Right renal cortex interstitium (tissue), 3 donors: ENCODE measurements at places on chromosomes 3 and 15.
A peak's percentile ranks its signal among the peaks of the same experiment; 100 is the strongest.

DNA sequence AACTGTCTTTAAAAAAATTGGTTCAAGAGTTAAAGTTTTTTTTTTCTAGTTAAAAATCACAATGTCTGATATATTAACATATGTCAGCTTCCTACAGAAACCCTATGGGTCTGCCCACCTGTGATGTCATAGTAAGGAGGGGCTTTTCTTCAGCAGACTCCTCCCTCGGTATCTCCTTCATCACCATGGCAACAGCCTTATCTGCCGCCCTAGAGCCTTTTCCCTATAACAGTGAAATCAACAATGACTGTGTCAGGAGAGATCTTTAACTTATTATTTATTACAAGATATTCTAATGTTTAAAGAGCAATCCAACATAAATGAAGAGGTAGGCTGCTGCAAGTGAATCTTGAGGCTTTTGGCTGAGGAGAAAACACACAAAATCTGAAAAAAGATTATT is 138.7 kb downstream of the PEX5L start:
- no peak for DNase-seq

DNA sequence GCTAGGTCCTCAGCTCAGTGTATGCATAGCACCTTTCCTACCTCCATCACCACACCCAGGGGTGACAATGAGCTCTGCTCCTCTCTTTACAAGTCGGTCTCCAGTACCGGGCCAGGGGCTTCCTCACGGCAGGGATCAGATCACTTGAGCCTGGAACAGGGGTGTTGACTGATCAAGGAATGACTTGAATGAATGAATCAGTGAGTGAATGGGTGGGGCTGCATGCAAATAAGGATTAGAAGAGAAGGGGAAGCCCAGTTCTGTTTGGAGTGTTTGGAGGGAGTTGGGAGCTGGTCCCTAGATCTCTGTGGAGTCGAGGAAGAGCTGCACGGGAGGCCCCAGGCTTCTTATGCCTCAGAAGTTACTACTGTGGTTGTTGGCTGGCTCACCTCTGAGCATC is 87.0 kb downstream of the TMEM266 start:
- DNase-seq, result no peak

GRCh38 chr15:22808761-22809280 is 22.4 kb downstream of the NIPA1 start:
- no peak for DNase-seq

DNA sequence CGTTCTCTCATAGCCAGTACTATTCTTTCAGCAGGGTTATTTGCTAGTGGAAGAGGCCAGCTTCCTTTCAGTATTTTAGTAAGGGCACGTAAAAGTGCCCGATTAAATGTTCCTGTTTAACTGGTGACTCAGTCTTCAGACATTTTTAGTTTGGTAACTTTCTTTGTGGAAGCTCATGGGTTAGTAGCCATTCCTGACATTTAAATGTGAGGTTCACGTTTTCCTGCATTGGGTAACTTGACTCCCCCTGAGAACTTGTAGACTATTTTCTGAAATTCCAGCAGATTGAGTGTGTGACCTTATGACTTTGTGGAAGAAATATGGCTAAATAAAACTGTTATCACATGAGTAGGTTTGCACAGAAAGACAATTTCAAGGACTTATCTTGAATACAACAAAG is 16.9 kb downstream of the ABHD2 start:
- DNase-seq, result no peak

DNA sequence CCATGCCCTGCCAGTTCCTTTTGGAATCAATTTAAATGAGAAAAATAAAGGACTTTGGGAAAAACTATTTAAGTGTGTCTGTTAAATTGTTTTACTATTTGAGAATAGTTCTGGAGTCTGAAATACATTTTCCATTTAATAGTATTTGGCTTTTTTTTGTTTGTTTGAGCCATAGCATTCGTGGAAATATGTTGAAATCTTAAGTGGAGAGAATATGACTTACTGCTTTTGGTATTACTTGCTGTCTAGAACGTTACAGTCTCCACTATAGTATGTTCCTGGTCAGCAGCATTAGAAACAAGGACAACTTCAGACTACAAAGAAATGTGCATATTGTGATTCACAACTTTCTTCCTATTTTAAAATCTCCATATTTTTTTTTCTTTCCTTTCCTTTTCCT is 179.4 kb downstream of the GHSR start:
- no peak for DNase-seq

GRCh38 chr15:67821784-67822440 is 3.4 kb upstream of the SKOR1 start:
- no peak for DNase-seq

DNA sequence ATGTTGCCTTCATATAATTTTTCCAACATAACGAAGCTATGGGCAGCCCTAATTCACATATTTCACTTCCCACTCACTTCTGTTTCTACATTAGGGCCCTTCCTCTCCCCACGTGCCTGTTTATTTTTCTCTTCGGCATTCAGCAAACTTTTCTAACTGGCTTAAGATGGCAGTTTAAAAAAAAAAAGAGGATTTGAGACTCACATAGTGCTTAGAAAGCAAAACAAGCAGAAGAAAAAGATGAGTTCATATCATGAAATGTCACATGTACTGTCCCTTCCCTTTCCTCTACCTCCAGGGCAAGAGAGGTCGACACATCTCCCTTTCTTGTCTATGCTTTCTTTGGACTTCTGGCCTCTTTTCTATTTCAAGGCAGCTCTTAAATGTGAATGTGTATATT is 30.6 kb downstream of the SLC49A4 start:
- no peak for DNase-seq

GRCh38 chr3:29319262-29319661 is 38.4 kb downstream of the RBMS3 start:
- DNase-seq, result no peak

DNA sequence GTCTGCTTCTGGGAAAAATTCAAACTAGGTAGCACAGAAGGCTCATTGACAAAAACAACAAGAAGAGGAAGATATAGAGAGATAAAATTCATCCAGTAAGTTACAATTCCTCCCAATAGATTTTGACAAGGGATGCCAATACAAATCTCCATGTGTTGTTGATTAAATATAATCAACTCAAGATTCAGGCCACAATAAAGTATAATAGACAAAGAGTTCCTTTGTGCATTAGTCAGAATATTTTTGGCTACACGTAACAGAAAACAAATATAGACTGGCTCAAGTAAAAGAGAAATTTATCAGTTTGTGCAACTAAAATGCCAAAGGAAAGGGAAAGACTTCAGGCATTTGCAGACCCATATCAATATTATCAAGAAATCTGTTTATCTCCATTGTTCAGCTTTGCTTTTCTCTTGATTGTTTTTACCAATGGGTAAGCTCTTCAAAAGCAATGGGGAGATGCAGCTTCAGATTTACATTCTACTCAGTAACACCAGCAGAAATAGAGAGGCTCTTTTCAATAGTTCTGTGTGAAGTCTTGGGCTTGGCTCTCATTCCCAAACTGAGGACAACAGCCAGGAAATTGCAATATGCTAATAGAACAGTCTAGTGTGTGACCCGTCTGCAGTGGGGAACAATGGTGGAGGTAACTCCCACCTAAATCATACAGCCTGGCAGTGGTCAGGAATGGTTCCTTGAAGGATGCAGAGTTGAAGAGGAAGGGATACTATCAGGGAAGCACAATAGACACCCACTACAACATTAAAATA is 77.6 kb upstream of the PROK2 start:
- no peak for DNase-seq

DNA sequence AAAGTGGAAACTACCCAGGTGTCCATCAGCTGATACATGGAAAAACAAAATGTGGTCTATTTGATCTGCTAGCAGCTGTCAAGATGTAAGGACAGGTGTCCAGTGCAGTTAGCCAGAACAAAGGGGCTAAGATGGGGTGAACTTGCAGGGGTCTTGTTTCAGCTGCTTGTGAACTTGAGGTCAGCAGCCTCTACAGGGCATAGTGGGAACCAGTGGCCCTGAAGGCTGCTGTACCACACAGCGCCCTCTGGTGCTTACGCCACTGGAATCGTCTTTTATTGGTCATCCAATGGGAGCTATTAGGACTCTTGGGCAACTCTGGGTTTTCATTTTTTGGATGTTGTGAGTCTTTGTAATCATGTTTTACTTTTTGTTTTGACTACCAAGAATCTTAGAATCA is 62.2 kb upstream of the CTSH start:
- DNase-seq, result no peak

DNA sequence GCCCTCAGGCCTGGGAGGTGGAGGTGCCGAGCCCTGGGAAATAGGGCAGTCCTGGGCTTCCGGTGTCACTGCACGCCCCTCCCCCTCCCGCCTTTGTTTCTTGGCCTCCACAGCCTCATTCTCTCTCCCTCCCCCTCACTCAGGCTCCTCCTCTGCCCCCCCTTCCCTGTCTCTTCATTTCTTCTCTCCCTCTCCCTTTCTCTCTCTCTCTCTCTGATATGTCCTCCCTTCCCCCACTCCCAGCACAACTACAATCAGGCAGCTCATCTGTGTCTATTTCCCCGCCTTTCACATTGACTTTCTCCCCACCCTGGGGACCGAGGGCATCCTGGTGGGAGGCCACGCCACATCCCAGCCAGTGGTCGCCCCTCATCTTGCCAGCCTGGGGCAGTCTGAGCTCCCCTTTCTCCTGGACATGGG is 40.2 kb downstream of the IDH2 start:
- DNase-seq, result no peak

GRCh38 chr3:57809609-57809968 is 53.5 kb downstream of the SLMAP start:
- DNase-seq, result no peak

GRCh38 chr3:142910280-142910679 is 21.4 kb upstream of the PCOLCE2 start:
- no peak for DNase-seq

GRCh38 chr3:43286841-43287499 is 630 bp downstream of the SNRK start:
- DNase-seq, result no peak

DNA sequence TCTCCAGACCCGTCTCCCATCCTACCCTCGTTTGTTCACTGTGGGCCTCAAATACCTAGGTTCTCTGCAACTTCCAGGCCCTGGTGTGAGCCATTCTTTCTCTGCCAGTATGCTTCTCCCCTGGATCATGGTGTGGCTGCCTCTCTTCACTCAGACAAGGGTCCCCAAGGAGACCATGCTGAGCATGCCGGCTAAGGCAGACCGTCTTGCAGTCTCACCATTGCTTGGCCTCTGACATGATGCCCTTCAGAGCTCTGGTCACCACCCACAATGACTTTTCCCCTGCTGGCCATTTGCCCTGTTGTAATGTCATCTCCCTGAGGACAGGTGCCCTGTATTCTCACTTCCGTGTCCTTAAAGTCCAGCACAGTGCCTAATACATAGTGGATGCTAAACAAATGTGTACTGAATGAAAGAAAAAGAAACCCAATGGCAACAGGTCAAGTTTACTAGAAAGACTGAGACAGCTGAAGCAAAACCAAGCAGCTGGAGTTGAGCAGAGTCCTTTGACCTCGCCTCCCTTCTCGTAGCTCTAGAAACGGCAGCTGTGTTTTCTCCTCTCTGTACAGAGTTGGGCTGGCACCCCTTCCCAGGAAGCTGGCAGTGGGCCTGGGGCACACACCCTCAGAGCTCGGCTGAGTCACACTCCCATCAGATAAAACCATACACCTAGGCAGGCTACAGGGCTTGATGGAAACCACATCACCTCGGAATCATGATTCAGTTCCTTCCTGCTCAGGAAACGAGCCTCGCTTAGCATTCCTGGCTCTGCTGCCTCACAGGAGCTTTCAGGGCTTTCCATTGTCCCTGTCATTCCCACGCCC is 8.6 kb downstream of the TLR9 start:
- no peak for DNase-seq

- DNase-seq, result no peak
Measured at GRCh38 chr3:23601091-23601822, 204.5 kb upstream of the UBE2E1 start.

DNA sequence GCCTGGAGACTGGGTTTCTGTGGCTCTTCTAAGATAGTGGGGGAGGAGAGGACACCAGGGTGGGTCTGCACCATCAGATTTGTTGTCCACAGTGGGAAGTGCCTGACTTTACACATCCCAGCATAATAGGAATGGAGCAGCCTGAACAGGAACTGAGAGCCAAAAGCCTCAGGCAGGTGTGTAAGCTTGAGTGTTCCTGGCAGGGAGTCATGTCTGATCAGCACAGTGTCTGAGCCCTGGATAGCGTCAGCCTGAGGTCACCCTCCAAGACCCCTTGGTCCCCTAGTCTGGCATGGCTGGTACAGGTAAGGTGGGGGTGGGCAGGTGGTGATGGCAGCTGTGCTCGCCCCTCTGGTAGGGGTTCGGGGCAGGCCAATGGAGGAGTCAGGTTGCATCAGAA is 20.2 kb downstream of the INSYN1 start:
- DNase-seq, result no peak

GRCh38 chr15:66757521-66757920 is 55.5 kb downstream of the SMAD6 start:
- DNase-seq, result no peak

- DNase-seq, result peak; percentile 10
Measured at GRCh38 chr3:161548301-161548700, 51.7 kb downstream of the OTOL1 start.

DNA sequence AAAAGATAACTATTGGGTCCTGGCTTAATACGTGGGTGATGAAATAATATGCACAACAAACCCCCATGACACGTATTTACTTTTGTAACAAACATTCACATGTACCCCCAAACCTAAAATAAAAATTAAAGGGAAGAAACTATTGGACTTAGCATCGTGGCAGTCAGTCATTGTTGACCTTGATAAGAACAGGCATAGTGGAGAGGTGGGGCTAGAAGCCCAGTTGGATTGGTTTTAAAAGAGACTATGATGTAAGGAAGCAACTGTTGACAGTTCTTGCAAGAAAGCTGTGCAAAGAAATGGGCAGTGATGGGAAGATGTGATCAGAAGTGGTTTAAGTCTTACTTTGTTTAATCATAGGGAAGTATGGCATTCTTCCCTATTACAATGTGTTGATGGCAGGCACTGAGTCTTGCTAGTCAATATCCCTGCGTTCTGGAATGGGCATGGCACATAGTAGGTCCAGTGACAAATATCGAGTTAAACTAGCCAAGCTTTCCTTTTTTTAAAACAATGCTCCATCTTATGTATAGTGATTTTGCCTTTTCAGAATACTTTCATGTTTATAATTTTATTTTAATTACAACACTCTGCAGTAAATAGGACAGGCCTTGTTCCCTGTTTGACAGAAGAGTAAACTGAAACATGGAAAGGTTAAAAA is 37.9 kb downstream of the CAPN7 start:
- DNase-seq, result no peak

GRCh38 chr3:143885780-143886427 is 37.6 kb upstream of the SLC9A9 start:
- DNase-seq, result no peak

DNA sequence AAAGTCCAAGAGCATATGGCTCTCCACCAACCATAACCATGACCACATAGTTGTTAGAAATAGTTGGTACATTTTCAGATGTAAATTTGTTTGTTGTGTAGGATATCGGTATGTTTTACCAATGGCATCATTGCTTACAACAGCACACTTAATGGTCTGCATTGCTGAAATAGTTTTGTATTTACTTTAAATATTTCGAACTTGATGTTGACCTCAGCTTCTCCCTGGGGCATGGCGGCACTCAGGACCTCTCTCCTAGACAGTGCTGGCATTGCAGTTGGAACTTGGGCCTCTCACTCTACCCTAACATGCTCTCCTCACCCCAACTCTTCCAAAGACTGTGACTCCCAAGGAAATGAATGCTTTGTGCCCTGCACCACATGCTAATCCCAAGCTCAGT is 5.0 kb downstream of the SLC22A13 start:
- DNase-seq, result no peak
